ENCODE measurements at places on chromosomes 13 and 19. TPM values are rescaled to one million over a fixed set of nuclear protein-coding genes. Genes with fewer than 3 reads are reported as not detected.

The FFAR3 gene
- total RNA-seq = not detected

The BCL2L12 gene
- 10.0 TPM for total RNA-seq

The CLEC17A gene
- total RNA-seq = not detected

The KLK10 gene
- total RNA-seq = not detected

The ERICH4 gene
- total RNA-seq = not detected

The LILRB3 gene
- total RNA-seq = 4.5 TPM

The ZNF546 gene
- 9.3 TPM for total RNA-seq

The KRTDAP gene
- not detected for total RNA-seq

The ZNF382 gene
- 20.5 TPM for total RNA-seq

The BEST2 gene
- not detected for total RNA-seq

The RDH8 gene
- not detected for total RNA-seq

The CD79A gene
- 0.88 TPM for total RNA-seq

The CYP4F8 gene
- not detected for total RNA-seq

The ZNF132 gene
- 5.1 TPM for total RNA-seq

The KCNC3 gene
- 1.8 TPM for total RNA-seq

The SPC24 gene
- total RNA-seq = 5.2 TPM

The KLK1 gene
- 0.63 TPM for total RNA-seq

The UGGT2 gene
- total RNA-seq = 15.0 TPM

The VSTM2B gene
- not detected for total RNA-seq

The ZNF835 gene
- 5.0 TPM for total RNA-seq
